ENCODE measurements at places on chromosomes 16 and 17.

DNA sequence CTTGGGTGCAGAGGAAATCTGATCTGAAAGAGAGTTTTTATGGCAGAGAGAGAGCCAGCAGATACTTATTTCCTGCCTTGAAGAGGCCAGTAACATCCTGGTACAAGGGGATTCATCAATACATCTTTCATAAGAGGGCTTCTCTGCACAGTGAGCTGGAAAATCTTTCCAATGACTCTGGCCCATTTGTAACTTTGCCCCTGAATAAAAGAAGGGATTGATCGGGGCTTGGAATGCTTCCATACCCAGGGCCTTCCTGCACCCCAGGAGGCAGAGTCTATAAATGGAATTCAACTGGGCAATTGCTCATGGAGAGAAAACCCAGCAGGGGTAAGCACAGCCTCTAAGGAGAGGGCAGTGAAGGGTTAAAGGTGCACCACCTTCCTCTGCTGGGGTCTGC is 163.3 kb downstream of the XYLT1 start:
- no peak for DNase-seq

DNA sequence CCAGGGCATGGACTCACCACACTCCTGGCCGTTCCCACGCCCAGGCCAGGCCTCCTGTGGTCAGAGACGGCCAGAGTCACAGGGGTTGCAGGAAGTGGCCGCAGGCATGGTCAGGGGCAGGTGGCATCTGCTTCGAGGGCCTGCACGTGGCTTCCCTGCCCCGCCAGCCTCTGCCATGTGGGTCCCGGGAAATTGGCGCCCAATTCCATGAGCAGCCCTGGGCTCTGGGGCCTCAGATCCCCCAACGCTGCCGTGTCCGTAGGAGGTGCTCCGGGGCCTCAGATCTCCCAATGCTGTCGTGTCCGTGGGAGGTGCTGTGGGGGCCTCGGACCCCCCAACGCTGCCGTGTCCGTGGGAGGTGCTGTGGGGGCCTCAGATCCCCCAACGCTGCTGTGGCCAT is 9.7 kb upstream of the SSTR5 start:
- no peak for DNase-seq

- DNase-seq: peak; percentile 67
Measured at GRCh38 chr17:78117027-78117981, 11.3 kb downstream of the TMC6 start.

DNA sequence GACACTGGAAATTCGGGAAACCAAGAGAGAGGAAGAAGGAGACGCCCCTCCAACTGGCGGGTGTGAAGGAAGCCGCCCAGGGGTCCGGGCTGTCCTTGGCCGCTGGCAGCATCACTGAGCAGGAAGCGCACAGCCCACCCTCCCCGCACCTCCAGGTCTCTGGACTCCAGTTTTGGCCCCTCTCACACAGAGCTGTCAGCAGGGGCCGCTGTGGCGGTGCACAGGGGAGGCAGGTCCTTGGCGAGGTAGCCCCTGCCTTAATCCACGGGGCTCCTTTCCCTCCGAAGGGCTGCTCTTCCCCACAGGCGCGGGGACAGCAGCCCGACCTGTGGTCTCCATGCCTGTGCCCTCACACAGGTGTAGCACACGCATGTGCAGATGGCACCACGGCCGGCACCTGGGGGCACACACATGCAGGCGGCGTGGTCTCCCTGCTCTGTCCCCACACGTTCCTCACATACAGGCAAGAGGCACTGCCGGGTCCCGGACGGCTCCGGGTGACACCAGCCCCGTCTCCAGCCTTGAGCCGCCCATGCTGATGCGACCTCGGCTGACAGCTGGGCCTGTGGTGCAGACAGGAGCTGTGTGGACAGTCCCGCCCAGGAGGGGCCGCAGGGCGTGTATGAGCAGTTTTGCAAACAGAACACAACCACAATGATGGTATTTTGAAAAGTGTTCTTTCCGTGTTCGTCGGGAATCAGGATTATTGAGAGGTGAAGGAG is 26.6 kb upstream of the CHMP6 start:
- no peak for DNase-seq

- peak; percentile 79 for DNase-seq
Measured at GRCh38 chr16:89697161-89697615, 4.3 kb downstream of the SPATA2L start.

GRCh38 chr17:33416131-33416530 is 123.0 kb upstream of the ASIC2 start:
- DNase-seq: no peak

GRCh38 chr17:41966463-41967140 is at the start of gene CNP:
Gene CNP (plus strand): TSS chr17:41966795. CDS start chr17:41966885, 90 bp downstream.
- peak; percentile 82 for DNase-seq

GRCh38 chr16:71218306-71218963 is 12.1 kb downstream of the HYDIN start:
- no peak for DNase-seq

DNA sequence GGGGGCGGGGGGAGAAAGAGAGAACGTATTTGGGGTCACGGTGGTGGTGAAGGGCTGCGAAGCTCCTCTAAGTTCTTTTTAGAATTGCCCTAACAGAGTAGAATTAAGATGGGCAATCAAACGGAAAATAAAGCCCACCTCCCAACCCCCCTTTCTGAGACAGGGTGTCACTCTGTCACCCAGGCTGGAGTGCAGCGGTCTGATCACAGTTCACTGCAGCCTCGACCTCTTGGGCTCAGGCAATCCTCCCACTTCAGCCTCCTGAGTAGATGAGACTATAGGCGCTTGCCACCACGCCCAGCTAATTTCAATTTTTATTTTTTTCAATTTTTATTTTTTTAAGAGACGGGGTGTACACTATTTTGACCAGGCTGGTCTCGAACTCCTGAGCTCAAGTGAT is 710 bp upstream of the CAVIN1 start:
- DNase-seq: no peak

- DNase-seq: no peak
Measured at GRCh38 chr17:37147301-37147812, 198.6 kb downstream of the AATF start.

DNA sequence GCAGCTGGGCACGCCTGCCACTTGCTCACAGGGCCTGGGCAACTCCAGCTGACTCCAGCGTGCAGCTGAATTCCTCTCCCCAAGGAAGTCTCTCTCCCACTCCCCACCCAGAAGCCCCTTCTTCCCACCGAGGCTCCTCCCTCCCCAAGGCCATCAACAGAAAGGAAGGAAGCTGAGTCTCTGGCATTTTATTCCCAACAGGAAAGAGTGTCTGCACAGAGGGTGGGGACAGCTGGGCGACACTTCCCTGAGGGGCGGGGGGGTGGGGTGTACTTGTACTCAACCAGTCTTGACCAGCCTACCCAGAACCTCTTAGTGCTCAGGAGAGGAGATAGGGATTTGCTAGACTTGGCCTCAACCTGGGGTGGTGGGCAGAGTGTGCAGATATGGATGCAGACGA is at the start of gene EXOC3L1:
Gene EXOC3L1 (minus strand): TSS at position 96 of the 400 bp plus-strand sequence. CDS start 460 bp downstream, outside the sequence.
- DNase-seq: no peak

DNA sequence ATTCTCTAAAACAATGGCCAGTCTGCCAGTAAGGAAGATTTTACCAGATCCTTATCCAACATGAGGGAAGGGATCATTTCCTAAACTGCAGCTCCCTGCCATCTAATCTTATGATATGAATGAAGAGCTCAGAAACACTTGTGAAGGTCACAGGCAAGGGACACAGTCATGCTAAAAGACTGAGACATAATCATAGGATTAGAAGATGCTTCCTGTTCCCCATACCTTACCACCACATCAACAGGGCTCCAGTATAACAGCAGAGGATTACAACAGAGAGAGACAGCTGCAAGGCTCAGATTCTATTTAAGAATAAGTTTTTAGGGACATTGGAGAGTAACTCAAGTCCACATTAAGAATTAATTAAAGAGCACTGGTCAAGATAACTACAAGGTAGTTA is 93.3 kb downstream of the BRIP1 start:
- no peak for DNase-seq

DNA sequence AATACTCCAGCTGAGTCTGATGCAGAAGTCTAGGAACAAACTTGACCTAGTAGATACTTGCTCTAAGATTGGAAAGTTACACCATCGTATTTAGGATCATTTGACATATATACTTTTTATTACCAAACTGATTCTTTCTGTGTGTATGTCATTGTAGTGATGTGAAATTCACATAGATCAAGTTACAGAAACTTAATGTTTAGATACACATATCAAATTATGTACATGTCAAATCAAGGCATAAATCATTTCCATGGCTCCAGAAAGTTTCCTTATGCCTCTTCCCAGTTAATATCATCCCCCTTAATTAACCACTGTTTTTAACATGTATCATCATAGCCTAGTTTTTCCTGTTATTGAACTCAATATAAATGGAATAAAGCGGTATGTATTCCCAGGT is 292.0 kb upstream of the CDH11 start:
- no peak for DNase-seq

DNA sequence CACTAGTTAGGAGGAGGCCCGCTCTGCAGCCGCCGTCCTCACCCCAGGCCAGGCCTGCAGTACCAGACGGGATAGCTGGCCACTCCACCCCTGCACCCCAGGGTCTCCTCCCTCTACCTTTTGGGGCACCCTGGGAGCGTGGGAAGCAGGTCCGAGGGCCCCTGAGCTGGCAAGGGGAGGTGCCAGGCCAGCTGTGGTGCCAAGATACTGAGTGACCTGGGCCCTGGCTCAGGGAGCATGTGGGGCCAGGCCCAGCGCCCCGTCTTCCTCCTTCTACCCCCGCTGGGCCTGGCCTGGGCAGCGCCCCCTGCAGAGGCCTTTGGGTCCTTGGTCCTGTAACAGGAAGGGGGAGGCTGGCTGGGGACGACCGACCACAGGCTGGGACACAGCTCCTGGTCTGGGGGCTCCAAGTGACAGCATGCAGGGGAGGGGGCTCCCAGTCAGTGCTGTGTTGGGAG is 13.0 kb downstream of the PAM16 start:
- no peak for DNase-seq

DNA sequence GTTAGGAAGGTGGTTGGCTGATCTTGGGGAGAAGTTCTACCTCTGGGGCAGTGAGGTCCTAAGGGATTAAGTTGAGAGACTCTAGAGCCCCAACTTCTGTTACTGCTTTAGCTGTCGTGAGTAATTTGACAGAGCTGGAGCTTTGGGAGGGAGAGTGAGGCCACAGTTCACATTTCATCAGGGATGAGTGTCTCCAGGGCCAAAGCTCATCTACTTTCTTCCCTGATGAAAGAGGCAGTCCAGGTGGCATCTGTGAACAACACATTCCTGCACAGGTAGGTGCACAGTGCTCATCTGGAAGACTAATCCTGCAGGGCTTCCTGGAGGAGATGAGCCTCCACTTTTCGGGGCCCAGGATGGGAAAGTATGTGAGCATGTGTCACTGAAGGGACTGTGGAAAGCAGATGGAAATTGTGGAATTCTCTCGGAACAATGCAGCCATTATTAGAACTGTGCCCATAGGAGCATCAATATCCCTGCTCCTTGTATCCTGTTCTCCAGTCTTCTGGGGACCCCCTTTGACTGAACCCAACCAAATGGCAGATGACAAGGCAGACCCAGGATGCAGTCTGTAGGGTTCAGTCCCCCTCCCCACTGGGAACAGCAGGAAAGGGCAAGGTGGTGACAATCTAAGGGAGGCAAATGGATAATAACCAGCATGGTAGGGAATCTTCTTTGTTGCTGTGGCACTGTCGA is 9.0 kb downstream of the DYNLL2 start:
- DNase-seq: no peak

DNA sequence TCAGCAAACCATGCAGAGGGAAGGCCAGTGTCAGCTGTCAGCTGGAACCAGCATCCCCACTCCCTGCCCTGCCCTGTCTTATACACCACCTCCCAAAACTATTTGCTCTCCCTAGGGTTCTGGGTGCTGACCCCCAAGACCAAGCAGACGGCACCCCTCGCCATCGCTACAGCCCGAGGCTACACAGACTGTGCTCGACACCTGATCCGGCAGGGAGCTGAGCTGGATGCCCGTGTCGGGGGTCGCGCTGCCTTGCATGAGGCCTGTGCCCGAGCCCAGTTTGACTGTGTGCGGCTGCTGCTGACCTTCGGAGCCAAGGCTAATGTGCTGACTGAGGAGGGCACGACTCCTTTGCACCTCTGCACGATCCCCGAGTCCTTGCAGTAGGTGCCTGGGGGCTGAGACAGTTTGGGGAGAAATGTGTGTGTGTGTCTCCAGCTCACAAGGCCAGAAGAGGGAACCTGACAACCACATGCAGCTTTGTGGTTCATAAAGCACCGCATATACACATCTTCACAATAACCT is 1.5 kb downstream of the ASB16 start:
- no peak for DNase-seq

DNA sequence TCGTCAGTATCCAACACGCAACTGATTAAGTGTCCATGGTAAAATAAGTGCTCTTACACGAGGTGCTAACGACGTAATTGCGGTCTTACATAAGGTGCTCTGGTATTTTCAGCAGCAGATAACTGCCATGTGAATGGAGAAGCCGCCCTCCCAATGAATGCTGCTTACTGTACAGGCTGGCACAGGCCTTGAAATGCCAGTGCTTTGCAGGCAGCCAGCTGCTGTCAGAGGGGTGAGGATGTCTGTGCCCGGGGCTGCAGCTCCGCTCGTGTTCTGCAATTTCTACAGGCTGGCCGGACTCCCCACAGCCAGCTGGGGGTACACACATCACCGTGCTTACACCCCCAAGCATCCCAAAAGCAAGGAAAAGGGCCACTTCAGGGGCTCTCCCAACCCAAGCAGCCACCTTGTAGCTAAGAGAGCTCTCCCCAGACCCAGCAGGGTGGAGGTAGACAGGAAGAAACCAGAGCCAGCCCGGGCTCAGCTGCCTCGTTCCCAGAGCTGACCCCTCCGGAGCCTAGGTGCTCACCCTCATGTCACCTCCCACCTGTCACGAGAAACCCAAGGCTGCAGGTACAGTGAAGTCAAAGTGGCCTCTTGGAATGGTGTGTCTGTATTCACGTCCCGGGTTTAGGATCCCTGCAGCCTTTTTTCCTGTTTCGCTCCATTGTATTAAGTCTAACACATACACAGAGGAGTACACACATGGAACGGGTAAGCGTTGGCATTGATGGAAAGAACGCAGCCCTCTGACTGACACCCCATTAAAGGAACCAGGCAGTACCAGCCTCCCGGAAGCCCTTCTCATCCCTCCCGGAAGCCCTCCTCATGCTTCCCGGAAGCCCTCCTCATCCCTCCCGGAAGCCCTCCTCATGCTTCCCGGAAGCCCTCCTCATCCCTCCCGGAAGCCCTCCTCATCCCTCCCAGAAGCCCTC is 27.2 kb upstream of the RPH3AL start:
- no peak for DNase-seq

- DNase-seq: no peak
Measured at GRCh38 chr17:81298991-81299738, 4.1 kb upstream of the SLC38A10 start.

- no peak for DNase-seq
Measured at GRCh38 chr16:4537376-4538343, 913 bp downstream of the CDIP1 start.

DNA sequence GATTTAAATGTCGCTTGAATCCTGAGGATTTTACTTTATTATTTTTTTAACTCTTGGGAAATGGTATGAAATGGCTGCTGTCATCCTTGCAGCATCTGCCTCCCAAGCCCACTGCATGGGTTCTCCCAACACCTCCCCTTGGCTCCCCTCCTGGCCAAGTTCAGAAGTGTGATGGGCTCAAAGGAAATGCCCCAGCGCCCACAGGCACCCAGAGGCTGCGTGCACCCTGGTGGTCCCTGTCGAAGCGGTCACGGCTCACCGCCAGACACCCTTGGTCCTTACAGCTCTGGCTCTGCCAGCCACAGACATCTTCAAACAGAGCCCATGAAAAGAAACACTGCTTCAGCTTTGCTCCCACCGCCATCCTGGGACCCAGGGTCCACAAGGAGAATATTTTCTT is 334.7 kb downstream of the SOX9 start:
- DNase-seq: no peak

GRCh38 chr17:74888469-74888868 is 5.0 kb downstream of the FADS6 start:
- no peak for DNase-seq

- no peak for DNase-seq
Measured at GRCh38 chr17:11242411-11242810, 1.4 kb downstream of the SHISA6 start.
